ENCODE measurements at places on chromosomes 16 and 17. TPM values are rescaled to one million over a fixed set of nuclear protein-coding genes. Genes with fewer than 3 reads are reported as not detected.

DNA sequence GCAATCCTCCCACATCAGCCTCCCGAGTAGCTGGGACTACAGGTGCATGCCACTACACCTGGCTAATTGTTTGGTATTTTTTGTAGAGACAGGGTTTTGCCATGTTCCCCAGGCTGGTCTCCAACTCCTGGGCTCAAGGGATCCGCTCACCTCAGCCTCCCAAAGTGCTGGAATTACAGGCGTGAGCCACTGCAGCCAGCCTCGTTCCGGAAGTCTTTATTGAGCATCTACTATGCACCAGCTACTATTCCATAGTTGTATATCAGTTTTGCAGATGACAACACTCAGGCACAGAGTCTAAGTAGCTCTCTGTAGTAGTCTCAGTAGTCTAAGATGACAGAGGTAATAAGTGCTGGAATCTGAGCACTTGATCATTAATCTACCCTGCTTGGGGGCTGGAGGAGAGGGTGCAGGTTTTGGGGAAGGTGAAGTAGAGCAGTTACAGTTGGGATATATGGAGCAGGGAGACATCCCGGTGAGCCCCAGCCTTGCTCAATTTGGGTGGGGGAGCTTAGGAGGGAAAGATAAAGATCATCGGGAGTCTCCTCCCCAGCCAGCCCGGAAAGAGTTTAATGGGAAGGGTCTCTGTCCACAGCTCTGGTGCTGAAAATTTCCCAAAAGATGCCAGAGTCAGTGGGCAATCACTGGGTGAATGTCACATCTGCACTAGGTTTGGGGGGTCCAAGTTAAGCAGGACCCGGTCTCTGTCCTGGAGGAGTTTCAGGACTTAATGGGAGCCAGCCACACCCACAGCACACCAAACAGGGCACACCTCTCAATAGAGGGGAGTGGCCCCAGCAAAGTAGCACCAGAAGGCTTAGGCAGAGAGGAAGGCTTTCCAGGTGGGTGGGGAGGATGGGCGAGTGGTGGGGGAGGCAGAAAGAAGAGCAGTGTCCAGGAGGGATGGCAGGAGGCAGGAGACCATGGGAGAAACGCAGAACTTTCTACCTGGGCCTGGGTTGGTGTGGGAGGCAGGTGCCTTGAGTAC, 1.7 kb downstream of the OTOP3 start:
- peaks cover 5% of the 10 kb centered on the region for H3K4me1 ChIP-seq
- H3K36me3 ChIP-seq: no peaks in the 10 kb centered on the region

GRCh38 chr17:48478224-48479013, 48.4 kb upstream of the SKAP1 start:
- H3K27ac ChIP-seq: no peak overlapping the region
- no peak for DNase-seq
- H3K36me3 ChIP-seq: no peaks in the 10 kb centered on the region

GRCh38 chr16:52863000-52863399, 189.7 kb downstream of the CHD9NB start:
- no peaks in the 10 kb centered on the region for H3K36me3 ChIP-seq
- no peaks in the 10 kb centered on the region for H3K27me3 ChIP-seq
- no peak overlapping the region for H3K27ac ChIP-seq
- H3K4me1 ChIP-seq: no peaks in the 10 kb centered on the region

DNA sequence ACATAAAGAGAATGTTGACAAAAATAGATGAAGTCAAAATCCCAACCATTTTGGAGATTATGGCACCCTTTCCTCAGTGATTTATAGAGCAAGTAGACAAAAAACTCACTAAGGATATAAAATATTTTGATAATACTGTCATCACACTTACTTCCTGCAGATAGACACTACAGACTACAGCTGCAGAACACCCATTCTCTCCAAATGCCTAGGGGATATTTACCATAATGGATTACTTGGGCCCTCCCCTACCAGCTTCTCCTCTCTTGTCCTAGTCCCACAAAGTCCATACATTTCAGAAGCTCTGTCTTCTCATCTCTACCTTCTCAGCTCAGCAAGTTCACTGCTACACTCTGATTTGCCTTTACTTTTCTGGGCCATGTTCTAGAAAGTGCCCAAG, 37.2 kb upstream of the CCNF start:
- no peak overlapping the region for H3K27ac ChIP-seq
- DNase-seq: no peak
- no peak overlapping the region for H3K4me3 ChIP-seq
- no peaks in the 10 kb centered on the region for H3K4me1 ChIP-seq

GRCh38 chr16:58485184-58485887, 14.6 kb upstream of the NDRG4 start:
- H3K36me3 ChIP-seq: no peaks in the 10 kb centered on the region
- no peak overlapping the region for H3K27ac ChIP-seq
- no peak for DNase-seq
- no peak overlapping the region for H3K4me3 ChIP-seq
- H3K4me1 ChIP-seq: no peaks in the 10 kb centered on the region

GRCh38 chr16:63856537-63856936, 1265.3 kb downstream of the CDH11 start:
- no peak overlapping the region for H3K27ac ChIP-seq
- no peaks in the 10 kb centered on the region for H3K4me1 ChIP-seq
- no peaks in the 10 kb centered on the region for H3K36me3 ChIP-seq
- DNase-seq: no peak

DNA sequence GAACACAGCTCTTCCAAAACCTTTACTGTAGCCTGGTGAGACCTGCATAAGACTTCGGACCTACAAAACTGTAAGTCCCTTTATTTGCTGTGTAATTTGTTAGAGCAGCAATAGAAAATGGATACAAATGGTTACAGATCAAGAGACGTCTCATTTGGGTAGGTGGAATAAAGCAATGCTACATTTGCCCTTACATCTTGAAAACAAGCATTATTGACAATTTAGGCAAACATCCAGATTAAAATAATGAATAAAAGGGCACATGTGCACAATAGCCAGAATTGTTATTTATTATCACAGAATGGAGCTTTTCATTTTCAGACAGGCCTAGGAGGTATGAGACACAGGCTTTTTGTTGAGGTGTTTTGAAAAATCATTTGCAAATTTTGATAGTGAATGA, 222.2 kb upstream of the CPHXL start:
- DNase-seq: no peak
- no peaks in the 10 kb centered on the region for H3K27me3 ChIP-seq
- H3K36me3 ChIP-seq: no peaks in the 10 kb centered on the region
- H3K27ac ChIP-seq: no peak overlapping the region
- H3K4me3 ChIP-seq: no peak overlapping the region
- no peaks in the 10 kb centered on the region for H3K4me1 ChIP-seq

- DNase-seq: no peak
- H3K27ac ChIP-seq: no peak overlapping the region
- peaks cover 11% of the 10 kb centered on the region for H3K4me1 ChIP-seq
- H3K36me3 ChIP-seq: no peaks in the 10 kb centered on the region
- no peaks in the 10 kb centered on the region for H3K27me3 ChIP-seq
- no peak overlapping the region for H3K4me3 ChIP-seq
These were observed 46.9 kb downstream of the AXIN2 start for GRCh38 chr17:65514541-65514940.

The BCL6B gene
- 16.4 TPM for total RNA-seq

The SLC6A2 gene
- not detected for total RNA-seq

The SULT1A4 gene
- 20.9 TPM for total RNA-seq

The CYB5B gene
- total RNA-seq: 19.2 TPM

All from ascending aorta (tissue), 2 donors.